H1 (cell line): ENCODE measurements at places on chromosomes 5 and 9. TPM values are rescaled to one million over a fixed set of nuclear protein-coding genes. Genes with fewer than 3 reads are reported as not detected.

DNA sequence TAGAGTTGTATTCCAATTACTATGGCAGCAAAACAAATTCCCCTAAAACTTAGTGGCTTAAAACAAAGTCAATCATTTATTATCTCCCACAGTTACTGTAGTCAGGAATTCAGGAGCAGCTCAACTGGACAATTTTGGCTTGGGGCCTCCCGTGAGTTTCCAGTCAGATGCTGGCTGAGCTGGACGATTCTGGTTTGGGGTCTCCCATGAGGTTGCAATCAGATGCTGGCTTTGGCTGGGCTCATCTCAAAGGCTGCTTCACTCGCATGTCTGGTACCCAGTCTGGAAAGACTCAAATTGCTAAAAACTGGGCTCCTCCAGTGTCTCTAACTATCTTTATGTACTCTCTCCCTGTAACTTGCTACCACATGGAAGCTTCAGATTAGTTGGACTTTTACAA lies 130.1 kb downstream of the C5orf15 start:
- no peaks in the 10 kb centered on the region for H3K4me1 ChIP-seq
- H3K27ac ChIP-seq: no peak overlapping the region
- H3K4me3 ChIP-seq: no peak overlapping the region
- no peak for DNase-seq

DNA sequence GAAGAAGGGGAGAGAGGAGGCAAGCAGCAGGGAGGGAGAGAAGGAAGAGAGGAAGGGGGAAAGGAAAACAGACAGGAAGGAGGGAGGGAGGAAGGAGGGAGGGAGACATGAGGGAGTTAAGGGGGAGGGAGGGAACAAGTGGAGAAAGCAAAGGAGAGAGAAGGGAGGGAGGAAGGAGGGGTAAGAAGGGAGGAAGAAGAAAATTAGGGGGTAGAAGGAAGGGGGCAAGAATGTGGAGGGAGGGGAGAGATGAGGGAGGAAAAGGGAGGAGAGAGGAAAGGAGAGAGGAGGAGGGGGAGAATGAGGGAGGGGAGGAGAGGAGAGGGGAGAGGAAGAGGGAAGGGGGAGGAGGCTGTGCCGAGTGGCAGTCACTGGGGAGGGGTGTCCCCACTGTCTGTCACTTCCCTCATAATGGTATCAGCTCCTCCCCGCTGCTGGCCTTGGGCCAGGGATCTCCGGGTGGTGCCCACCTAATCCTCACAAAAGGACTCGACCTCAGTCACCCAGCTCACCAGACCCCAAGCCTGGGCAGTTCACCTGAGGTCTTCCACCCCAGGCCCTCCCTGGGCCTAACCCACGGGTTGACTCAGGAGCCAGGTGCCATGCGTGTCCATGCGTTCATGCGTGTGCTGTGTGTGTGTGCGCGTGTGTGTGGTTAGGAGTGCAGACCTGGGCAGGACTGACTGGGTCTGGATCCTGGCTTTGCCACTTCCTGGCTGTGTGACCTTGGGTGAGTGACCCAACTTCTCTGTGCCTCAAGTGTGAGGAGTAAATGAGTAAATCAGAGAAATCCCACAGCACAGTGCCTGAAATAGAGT lies 18.1 kb downstream of the C9orf50 start:
- peaks cover 10% of the 10 kb centered on the region for H3K27me3 ChIP-seq
- peaks cover 13% of the 10 kb centered on the region for H3K4me1 ChIP-seq
- no peaks in the 10 kb centered on the region for H3K36me3 ChIP-seq
- H3K4me3 ChIP-seq: no peak overlapping the region
- DNase-seq: no peak

Gene DBH
- polyA plus RNA-seq: 0.18 and 0.24 TPM in 2 replicates

Gene ARSI
- 6.7 and 8.0 TPM in 2 replicates for polyA plus RNA-seq

Gene MYOT
- not detected in 2 replicates for polyA plus RNA-seq

DNA sequence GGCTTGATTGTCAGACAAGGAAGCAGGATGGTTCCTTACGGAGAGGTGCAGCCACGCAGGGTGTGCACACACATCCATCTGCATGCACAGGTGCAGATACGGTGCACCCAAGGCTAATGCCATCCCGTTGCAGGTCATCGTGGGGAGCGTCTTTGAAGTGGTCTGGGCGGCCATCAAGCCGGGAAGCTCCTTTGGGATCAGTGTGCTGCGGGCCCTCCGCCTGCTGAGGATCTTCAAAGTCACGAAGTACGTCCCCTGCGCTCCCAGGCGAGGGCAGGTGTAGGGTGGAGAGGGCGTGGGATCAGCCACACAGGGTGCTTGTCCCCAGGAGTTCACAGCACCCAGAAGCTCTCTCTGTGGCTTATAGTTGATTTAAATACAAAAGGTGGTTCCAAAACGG lies 106.4 kb downstream of the CACNA1B start:
- peaks cover 6% of the 10 kb centered on the region for H3K36me3 ChIP-seq
- no peak overlapping the region for H3K4me3 ChIP-seq
- no peaks in the 10 kb centered on the region; the same call in 1 of the 2 replicates for H3K27me3 ChIP-seq
- H3K27ac ChIP-seq: no peak overlapping the region
- H3K4me1 ChIP-seq: no peaks in the 10 kb centered on the region

DNA sequence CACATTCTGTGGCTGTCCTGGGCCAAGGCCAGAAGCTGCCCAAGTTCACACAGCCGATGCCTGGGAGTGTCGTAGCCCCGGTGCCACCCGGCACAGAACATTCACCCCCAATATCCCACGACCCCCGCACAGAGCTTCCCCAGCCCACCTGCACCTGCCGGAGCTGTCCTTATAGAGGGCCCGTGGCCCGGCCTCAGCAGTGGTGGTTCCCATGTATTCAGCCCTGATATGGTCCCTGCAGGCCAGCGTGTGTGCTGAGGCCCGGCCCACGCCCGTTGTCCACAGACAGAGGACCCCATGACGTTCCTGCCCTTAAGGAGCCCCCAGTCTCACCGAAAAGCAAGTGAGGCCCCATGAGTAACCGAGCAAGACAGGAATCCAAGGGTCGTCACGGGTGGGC lies 5.3 kb upstream of the GFI1B start:
- no peak overlapping the region for H3K4me3 ChIP-seq
- no peaks in the 10 kb centered on the region for H3K4me1 ChIP-seq
- no peak for DNase-seq
- H3K36me3 ChIP-seq: no peaks in the 10 kb centered on the region
- peaks cover 8% of the 10 kb centered on the region for H3K27me3 ChIP-seq

DNA sequence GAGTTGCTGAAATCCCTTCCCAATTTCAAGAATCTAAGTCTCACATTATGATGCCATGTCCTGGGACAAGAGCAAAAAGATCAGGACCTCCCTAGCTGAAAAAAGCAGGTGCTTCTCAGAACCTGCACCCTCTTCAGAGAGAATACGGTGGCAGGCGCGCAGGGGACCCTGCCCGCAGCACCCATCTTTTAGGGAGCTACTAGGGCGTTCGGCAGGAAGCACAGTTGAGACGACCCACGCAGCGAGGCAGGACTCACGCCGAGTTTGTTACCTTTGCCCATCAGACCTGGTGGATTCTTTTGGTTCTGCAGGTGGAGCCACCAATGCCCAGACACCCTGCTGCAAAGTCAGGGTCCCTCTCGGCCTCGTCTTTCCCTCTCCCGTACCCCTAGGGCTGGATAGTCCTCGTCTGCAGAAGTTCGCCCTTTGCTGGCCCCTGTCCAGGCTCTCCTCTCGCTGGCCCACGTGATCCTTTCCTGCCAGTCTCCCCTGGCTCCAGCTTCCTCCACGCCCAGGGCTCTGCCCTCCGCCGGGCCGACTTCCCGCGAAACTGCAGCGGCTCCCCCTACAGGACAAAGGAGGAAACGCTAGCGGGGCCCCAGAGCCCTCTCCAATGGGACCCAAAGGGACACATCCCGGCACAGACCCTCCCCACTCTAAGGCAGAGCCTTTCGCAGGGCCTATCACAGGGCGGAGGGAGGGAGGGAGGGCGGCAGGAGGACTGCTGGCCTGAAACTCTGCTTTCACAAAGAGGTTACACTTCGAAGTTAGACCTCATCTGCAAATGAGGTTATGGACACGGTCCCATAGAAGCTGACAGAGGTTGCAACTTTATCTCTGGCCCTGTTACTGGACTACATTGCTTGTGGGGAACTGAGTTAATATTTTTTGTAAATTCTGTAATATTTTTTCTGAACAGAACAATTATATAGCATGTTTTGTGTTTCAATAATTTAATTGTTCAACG lies 28.8 kb downstream of the TMEM174 start:
- no peaks in the 10 kb centered on the region; the same call in 1 of the 2 replicates for H3K4me1 ChIP-seq
- no peak overlapping the region for H3K4me3 ChIP-seq
- H3K27me3 ChIP-seq: peaks cover 6% of the 10 kb centered on the region; the same call in 1 of the 2 replicates
- H3K36me3 ChIP-seq: no peaks in the 10 kb centered on the region
- peak; percentile 91 for DNase-seq

- H3K27me3 ChIP-seq: no peaks in the 10 kb centered on the region
- H3K4me1 ChIP-seq: no peaks in the 10 kb centered on the region
- H3K27ac ChIP-seq: no peak overlapping the region
- no peaks in the 10 kb centered on the region for H3K36me3 ChIP-seq
- no peak for DNase-seq
Measured at GRCh38 chr5:57360871-57361270, 121.7 kb downstream of the ACTBL2 start.

DNA sequence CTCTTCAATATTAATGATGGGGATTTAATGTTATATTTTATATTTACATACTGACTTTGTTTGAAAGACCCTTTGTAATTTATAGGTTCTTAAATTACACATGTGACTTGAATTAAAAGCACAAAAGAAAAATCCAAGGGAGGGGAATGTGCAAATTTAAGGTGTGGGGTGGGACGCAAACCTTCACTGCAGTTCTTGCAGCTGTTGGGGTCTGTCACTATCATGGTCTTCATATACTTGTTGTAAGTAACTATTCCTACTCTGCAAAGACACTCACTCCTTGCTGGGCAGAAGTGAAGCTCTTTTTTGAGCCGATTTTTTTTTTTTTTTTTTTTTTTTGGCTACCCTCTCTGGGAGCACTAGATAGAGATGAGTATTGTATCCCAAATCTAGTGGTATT lies 505.3 kb downstream of the ARHGEF28 start:
- H3K27me3 ChIP-seq: no peaks in the 10 kb centered on the region
- no peak overlapping the region for H3K27ac ChIP-seq
- H3K4me1 ChIP-seq: no peaks in the 10 kb centered on the region

GRCh38 chr5:17852740-17853139 lies 218.5 kb downstream of the TAF11L14 start:
- H3K4me1 ChIP-seq: no peaks in the 10 kb centered on the region
- no peak overlapping the region for H3K4me3 ChIP-seq
- H3K36me3 ChIP-seq: no peaks in the 10 kb centered on the region

GRCh38 chr5:81044868-81045267 lies 84.7 kb downstream of the RASGRF2 start:
- no peaks in the 10 kb centered on the region for H3K36me3 ChIP-seq
- no peak overlapping the region for H3K27ac ChIP-seq
- no peak overlapping the region for H3K4me3 ChIP-seq
- H3K4me1 ChIP-seq: 0 out of 2 replicates have a peak, but pooled peaks cover 2% of the 10 kb centered on the region

DNA sequence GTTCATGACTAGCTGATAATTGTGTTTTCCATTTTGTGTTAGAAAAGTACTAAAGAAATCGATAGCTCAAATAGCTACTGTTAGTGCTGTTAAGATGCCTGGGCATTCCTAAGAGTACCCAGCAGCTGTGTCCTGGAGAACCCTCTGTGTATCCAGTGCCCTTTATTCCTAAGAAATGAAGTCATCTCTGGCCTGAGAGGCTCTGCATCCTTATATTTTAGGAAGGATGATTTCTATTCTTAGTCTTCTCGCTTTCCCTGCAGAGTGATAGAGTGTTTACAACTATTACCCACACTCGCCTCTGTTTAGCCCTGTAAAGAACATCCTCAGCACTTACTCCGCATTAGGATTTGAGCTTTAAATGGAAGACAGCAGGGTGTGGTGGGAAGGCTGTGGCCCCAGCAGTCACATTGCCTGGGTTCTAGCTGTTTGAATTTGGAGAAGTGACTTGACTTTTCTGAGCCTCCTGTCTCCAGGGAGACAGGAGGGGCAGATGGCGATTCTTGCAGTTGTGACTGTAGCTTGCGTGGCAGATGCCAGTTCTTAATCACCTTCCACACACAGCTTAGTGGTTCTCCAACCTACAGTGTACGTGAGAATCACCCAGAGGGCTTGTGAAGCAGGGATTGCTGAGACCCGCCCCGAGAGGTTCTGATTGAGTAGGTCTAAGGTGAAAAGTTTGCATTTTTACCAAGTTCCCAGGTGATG lies 177.2 kb upstream of the PITX1 start:
- H3K4me3 ChIP-seq: no peak overlapping the region
- H3K36me3 ChIP-seq: no peaks in the 10 kb centered on the region
- H3K27me3 ChIP-seq: no peaks in the 10 kb centered on the region; the same call in 1 of the 2 replicates
- H3K4me1 ChIP-seq: peaks cover 6% of the 10 kb centered on the region
- no peak overlapping the region for H3K27ac ChIP-seq

Gene FAM153A
- 0.22 TPM in 1 of 2 replicates, not detected in the other for polyA plus RNA-seq

Gene EQTN
- polyA plus RNA-seq: 0.23 TPM in 1 of 2 replicates, not detected in the other

Gene ST8SIA4
- 0.02 and 0.08 TPM in 2 replicates for polyA plus RNA-seq

DNA sequence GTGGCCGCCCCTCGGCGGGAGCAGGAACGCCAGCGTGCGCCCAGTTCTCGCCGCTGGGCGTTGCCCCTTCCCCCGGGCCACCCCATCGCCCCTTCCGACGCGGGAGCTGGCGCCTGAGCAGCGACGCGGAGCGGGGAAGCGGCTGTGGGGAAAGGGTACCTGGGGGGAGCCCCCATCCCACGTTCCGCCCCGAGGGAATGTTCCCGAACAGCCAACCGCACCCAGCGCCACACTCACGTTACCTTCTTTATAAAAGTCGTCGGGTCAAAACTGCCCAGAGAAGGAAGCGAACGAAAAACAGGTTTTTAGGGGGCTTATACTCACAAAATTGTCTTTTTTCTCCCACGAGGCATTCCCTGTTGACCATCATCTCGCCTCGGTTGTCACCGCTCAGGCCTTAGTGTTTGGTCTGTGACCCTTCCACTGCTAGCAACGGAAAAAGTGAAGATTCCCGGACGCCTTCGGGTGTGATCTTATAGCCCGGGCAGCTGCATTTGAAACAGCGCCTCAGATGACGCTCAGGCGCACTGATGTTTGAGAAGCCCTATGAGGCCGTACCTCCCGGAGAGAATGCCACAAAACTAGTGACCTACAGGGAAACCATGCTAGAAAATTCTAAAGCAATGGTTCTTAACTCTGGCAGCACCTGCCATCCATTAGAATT lies 475 bp upstream of the GOLM1 start:
- no peak overlapping the region for H3K27ac ChIP-seq
- no peaks in the 10 kb centered on the region; the same call in 1 of the 2 replicates for H3K4me1 ChIP-seq
- H3K4me3 ChIP-seq: peak overlapping the region; percentile 51
- no peak for DNase-seq

- H3K36me3 ChIP-seq: no peaks in the 10 kb centered on the region
- no peaks in the 10 kb centered on the region for H3K4me1 ChIP-seq
- H3K27me3 ChIP-seq: no peaks in the 10 kb centered on the region
- no peak overlapping the region for H3K4me3 ChIP-seq
Measured at GRCh38 chr9:109467936-109468335, 30.2 kb downstream of the PTPN3 start.

Gene IL7R
- not detected in 2 replicates for polyA plus RNA-seq

DNA sequence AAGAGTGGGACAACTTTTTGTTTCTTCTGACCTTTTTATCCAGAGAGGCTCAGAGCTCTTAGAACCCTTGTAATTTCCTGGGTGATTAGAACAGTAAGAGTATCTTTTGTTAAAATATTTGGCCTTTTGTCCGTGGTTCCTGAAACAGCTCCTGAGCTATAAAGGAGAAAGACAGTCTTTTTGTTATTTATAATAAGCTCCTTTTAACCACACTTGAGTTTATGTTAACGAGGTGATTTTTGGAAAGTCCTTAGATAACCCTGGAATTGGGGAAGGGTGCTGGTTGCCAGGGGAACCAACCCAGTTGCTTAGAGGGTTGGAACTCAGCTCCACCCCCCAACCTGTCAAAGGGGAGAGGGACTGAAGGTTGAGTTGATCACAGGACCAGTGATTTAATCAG lies 4.8 kb downstream of the ZNF483 start:
- peaks cover 52% of the 10 kb centered on the region for H3K36me3 ChIP-seq

Gene SPINK6
- polyA plus RNA-seq: not detected in 2 replicates

- H3K4me3 ChIP-seq: no peak overlapping the region
- no peaks in the 10 kb centered on the region for H3K36me3 ChIP-seq
- peaks cover 5% of the 10 kb centered on the region; the same call in 1 of the 2 replicates for H3K4me1 ChIP-seq
Measured at GRCh38 chr5:90051756-90052155, 357.8 kb downstream of the CETN3 start.
